ENCODE measurements at places on chromosomes 2 and 18.
A peak's percentile ranks its signal among the peaks of the same experiment; 100 is the strongest.

DNA sequence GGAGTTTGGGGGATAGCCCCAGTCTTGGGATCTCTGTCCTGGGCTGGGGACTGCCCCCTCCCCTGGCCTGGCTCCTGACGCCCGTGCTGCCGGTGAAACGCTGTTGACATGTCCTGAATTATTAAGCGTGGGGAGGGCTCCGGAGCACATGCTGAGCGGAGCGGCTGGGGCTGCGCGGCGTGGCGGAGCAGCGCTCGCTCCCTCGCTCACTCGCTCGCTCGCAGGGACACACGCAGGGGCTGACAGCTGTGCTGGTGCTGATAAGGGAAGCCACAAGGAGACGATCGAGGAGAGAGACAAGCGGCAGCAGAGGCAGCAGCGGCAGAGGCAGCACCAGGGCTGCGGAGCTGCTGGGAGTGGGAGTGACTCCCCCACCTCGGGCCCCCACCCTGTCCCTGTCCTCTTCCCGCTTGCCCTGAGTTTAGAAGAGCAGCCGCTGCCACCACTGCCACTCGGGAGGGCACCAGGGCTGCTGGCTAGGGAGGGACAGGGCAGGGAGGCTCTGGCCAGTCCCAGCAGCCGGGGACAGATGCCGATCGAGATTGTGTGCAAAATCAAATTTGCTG is at the start of gene ASIC4:
Gene ASIC4, plus strand, starts transcription at position 287 of the 566 bp plus-strand sequence. Its CDS starts 243 bp downstream, at position 530.
- no peak for DNase-seq

DNA sequence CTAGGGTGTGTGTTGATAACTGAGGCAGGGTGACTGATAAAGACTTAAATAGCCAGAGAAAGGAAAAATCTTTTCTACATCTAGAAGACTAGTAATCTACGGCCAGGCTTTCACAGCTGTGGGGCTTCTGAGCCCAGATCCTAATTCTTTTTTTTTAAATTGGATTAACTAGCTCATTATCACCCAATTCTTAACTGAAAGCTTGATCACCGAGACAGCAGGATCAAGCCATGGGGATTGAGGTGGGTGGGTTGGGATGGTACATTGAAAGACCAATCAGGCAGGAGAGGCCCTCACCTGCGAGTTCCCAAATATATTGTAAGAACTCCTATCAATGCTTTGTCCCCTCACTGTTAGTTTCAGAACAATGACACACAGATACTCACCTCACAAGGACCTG is 20.0 kb upstream of the NFE2L2 start:
- no peak for DNase-seq

GRCh38 chr2:127197475-127198385 is 22.4 kb downstream of the CYP27C1 start:
- peak; percentile 30 for DNase-seq

GRCh38 chr2:69742322-69742952 is 503 bp downstream of the ANXA4 start:
- DNase-seq: no peak

DNA sequence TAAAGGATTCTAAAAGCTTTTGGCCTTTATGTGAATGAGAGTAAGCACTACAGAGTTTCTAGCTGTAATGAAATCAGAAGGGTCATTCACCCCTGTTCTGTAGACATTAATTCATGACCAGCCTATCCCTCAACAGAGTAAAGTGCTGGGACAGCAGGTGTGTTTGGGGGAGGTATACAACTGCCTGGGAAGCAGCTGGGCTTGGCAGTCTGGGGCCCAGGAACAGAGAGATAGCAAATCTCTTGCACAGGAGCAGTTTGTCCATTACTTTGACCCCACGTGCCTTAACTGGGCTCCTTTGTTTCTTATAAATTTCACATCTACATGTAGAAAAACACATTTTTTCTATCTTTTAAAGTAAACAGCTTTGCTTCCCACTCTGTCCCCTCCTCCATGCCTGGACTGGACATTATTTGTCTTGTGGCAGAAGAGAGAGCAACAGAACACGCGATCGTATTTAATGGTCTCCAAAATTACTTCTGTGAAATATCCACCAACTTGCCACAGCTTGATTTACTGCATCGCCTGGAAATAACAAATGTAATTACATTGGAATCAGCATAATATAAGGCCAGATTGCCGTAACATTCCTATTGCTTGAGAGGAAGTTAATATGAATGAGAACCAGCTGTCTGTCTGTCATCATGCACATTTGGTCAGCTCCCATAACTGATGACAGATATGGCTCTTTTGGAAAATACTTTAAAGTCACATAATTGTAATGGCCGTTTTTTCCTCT is 263.8 kb downstream of the RBM43 start:
- no peak for DNase-seq

DNA sequence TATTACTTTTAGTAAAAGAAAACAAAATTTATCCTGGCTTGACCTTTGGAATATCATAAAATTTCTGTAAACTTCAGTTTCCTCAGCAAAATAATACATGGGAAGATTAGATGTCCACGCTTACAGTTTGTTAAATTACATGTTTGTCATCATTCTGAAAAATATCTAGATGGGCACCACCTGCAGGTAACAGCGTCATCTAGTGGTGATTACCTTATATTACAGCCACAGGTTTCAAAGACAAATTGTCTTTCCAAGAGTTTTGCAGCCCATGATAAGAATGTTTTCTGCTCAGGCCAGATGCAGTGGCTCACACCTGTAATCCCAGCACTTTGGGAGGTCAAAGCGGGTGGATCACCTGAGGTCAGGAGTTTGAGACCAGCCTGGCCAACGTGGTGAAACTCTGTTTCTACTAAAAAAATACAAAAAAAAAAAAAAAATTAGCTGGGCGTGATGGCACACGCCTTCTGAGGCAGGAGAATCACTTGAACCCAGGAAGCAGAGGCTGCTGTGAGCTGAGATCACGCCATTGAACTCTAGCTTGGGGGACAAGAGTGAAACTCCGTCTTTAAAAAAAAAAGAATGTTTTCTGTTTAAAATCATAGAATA is 96.3 kb upstream of the RASGRP3 start:
- DNase-seq: no peak

DNA sequence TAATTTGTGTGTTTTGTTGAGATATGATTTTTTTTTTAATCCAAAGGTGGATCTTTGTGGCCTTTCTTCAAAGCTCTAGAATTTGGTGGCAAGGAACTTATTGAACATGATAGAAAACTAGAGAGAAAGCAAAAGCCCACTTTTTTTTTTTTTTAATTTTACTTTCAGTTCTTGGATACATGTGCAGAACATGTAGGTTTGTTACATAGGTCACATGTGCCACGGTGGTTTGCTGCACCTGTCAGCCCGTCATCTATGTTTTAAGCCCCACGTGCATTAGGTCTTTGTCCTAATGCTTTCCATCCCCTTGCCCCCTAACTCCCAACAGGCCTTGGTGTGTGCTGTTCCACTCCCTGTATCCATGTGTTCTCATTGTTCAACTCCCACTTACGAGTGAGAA is 135.9 kb downstream of the RHBDD1 start:
- no peak for DNase-seq

Measured in activated CD4-positive, alpha-beta T cell treated with anti-CD3 and anti-CD28 coated beads, Interleukin-2, amount 50 U/mL, for 24 hours (primary cell).